ENCODE measurements at places on chromosomes 2 and 18. TPM values are rescaled to one million over a fixed set of nuclear protein-coding genes. Genes with fewer than 3 reads are reported as not detected.

The CPO gene
- total RNA-seq: not detected

The SGO2 gene
- 17.0 TPM for total RNA-seq

The RIT2 gene
- total RNA-seq: not detected

The METTL21A gene
- total RNA-seq: 30.4 TPM

The PDCD1 gene
- not detected for total RNA-seq

The APLF gene
- 1.0 TPM for total RNA-seq

The SULT1C2 gene
- total RNA-seq: 0.36 TPM

The NT5C1B gene
- not detected for total RNA-seq

The ZNF804A gene
- not detected for total RNA-seq

The ZSCAN30 gene
- total RNA-seq: 0.58 TPM

The ZBTB7C gene
- total RNA-seq: 0.05 TPM

The CPS1 gene
- total RNA-seq: 8.6 TPM

The AKAIN1 gene
- total RNA-seq: not detected
